Stimulated activated CD8-positive, alpha-beta memory T cell treated with anti-CD3 and anti-CD28 coated beads, Interleukin-7, amount 100 ng/mL, for 24 hours (primary cell): ENCODE measurements at places on chromosomes 13 and 19.

DNA sequence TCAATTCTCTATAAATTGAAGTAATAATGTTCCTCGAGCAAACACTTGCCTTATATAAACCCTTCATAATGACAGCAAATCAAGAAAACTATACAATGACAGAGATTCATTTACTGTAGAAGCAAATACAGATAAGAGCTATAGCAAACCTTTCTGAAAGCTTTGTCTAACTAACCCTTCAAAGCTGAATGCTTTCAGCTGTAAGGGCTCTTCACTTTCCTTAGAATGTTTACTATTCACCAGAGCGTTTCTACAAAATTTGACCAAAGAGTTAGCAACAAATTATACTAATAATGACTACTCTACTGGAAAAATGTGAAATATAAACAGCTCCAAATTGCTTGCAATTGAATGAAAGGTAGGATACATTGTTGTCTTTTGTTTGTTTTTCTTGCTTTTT, 218.1 kb downstream of the SLITRK5 start:
- no peak for DNase-seq

- DNase-seq: no peak
These were observed at the start of gene RASIP1 for GRCh38 chr19:48740164-48740972. Gene RASIP1 (minus strand): TSS chr19:48740610. CDS start chr19:48740282, 328 bp downstream.

DNA sequence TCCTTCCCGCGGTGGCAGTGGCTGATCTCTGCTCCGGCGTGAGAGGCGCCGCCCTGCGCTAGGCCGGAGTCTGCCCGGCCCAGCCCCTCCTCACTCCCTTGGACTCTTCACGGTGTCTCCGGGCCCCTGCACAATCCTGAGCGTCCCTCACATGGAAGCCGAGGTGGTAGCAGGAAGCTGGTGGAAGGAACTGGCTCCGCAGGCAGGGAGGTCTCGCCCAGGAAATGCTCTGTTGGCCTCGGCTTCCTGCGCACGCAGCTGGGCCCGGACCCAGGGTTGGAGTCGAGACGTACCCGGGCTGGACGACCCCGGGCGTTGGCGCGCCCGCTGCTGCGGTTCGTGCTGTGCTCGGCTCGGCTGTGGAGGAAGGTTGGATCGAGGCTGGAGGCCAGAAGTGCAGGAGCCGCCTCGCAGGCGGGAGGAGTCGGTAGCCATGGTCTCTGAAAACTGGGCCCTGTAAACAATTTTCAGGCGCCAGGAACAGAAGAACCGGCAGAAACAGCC, 46.3 kb downstream of the ZNF724 start:
- no peak for DNase-seq

- DNase-seq: no peak
These were observed 207.2 kb downstream of the SPRY2 start for GRCh38 chr13:80133631-80134261.

DNA sequence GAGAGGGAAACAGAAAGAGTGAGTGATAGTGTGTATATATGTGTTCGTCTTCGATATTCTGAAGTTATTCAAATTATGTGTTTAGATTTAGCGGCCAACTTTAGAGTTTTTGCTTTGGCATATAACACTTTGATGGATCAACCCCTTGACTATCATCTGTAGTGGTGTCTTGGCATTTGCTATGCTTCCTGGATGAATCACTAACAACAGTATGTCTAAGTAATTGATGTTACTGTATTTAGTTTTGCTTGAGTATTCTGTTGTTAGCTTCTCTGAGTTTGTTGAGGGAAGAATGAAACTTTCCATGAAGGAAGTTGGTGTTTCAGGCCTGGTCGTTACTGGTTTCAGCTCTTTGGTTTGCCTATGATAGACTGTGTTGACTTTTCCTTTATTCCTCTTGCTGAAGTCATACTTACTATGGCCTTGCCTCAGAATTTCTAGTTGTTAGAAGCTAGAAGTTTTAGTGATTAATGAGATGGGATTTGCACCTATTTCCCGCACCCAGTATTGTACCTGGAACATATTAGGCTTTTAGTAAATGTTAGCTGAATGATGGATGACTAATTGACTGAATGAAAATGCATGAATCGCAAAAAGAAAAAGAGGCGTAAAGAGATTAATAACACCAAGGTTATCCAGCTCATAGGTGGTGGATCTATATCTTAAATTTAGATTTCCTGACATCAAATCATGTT, 20.7 kb downstream of the NDFIP2 start:
- no peak for DNase-seq

DNA sequence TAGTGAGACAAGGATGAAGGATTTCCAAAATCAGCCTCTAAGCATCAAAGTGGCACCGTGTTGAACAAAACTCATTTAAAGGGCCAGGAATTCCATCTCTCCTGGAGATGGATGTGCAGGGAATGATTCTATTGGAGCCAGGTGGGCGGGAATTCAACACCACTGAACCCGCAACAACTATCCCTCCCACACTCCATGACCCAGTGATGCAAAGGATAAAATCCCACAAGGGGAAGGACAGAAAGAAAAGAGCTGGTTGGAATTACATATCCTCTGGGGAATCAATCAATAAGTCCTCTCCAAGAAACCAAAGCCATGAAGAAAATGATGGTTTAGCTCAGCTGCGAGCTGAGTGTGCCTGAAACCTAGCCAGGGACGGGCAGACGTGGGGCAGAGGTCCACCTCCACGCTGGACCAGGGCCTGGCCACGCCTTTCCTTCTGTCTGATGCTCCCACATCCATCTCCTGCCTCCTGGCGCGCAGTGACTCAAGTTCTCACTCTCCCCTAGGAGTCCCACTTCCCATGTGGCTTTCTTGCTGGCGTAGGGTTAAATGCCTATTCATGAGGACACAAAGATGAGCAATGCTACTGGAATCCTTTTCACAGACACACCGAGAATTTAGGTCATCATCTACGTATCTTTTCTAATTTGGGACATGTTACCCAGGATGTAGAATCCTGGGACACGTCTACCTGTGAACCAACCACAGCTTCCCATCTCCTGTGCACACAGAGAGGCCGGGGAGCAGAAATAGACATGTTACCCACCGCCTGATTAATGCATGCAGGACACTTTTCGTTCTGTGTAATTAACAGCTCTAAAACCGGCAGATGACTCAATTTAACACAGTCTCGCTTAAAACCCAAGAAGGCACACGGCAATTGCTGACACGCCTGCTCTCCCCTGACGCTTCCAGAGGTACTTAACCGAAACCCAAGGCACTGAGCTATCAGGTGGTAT, 48.6 kb downstream of the PEPD start:
- DNase-seq: no peak

DNA sequence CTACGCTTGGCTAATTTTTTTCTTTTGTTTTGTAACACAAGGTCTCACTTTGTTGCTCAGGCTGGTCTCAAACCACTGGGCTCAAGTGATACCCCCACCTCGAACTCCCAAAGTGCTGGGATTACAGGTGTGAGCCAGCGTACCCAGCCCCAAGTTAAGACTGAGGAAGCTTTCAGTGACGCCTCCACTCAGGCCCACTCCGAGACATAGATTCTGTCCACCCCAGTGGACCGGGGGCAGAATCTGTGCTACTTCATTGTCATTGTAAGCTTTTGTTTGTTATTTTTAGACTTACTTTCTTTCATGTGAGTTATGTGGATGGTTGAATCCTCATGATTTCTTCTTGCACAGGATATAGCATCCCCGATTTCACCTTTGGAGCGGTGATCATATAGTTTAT, 156.9 kb upstream of the TSHZ3 start:
- DNase-seq: no peak

DNA sequence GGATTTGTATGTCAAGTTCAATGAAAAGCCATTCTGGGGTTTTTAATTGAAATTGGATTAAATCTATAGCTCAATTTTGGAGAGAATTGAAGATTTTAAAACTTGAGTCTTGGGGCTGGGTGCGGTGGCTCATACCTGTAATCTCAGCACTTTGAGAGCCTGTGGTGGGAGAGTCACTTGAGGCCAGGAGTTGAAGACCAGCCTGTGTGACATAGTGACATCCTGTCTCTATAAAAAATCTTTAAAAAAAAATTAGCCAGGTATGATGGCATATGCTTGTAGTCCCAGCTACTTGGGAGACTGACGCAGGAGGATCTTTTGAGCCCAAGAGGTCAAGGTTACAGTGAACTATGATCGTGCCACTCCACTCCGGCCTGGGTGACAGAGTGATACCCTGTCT, 41.2 kb downstream of the VAV1 start:
- no peak for DNase-seq

DNA sequence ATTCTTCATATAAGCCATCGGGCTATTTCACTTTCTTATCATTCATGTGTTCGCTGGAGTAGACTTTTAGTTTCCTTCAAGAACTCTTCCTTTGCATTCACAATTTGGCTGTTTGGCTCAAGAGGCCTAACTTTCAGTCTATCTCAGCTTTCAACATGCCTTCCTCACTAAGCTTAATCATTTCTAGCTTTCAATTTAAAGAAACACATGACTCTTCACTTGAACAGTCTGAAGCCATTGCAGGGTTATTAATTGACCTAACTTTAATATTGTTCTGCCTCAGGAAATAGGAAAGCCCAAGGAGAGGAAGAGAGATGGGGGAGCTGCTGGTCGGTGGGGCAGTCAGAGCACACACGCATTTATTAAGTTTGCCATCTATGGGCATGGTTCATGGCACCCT, 158.1 kb downstream of the SUCLA2 start:
- DNase-seq: no peak

- no peak for DNase-seq
These were observed 12.6 kb downstream of the RTBDN start for GRCh38 chr19:12821761-12822160.

DNA sequence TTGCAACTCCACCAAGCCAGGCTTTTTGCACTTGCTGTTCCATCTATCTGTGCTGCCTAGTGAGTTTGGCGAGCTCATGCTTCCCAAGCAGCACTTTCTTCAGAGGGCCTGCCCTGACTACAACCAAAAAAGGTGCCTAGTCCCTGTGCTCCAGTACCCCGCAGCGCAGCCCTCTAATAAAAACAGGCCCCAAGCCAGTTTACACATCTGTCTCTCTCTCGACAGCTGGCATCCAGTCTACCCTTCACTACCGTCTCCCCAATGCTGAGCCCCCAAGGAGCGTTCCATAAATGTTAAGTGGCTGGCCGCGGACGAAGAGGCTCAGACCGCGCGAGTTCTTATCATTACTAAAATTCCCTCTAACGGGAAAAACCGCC, 512 bp downstream of the MED4 start:
- DNase-seq: no peak

DNA sequence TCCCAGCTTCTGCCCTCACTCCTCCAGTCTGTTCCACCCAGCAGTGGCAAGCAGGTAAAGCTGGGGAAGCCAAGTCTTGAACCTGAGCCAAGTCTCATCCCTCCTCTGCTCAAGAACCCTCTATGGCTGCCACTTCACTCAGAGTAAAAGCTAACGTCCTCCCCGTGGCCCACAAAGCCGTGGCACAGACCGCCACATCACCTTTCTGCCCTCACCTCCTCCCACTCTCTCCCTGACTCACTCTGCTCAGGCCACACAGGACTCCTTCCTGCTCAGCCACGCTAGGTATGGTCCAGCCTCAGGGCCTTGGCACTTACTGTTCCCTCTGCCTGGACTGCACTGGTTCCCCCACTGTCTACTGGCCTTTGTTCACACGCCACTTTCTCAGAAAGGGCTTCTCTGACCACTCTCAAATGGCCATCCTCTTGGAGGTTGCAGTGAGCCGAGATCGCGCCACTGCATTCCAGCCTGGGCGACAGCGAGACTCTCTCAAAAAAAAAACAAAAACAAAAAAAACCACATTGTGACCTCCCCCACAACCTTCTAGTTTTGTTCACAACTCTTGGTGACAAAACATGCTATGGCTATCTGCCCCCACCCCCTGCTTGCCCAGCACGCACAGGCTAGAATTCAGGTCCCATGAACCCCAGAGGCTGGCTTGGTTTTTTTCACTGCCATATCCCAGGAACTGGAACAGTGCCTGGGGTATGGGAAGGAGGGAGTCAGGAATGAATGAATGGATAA, 15.8 kb downstream of the NDUFB7 start:
- DNase-seq: no peak

GRCh38 chr19:52492201-52492993, 35.1 kb upstream of the ZNF808 start:
- no peak for DNase-seq

DNA sequence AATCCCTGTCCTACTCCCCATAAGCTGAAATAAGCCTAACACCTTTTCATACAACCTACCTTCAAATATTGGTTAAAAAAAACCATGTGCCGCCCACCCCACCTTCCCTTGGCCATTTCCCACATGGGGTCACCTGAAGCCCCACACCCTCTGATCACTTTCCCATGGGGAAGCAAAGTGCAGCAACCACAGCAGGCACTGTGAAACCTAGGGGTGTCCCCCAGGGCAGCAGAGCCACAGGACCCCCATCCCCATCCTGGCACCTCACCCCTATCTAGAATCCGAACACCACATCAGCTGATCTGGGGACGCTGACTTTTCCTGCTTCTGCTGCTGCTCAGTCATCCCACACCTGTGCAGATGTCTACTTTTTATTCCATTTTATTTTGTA, 19.9 kb downstream of the CEACAM21 start:
- no peak for DNase-seq

DNA sequence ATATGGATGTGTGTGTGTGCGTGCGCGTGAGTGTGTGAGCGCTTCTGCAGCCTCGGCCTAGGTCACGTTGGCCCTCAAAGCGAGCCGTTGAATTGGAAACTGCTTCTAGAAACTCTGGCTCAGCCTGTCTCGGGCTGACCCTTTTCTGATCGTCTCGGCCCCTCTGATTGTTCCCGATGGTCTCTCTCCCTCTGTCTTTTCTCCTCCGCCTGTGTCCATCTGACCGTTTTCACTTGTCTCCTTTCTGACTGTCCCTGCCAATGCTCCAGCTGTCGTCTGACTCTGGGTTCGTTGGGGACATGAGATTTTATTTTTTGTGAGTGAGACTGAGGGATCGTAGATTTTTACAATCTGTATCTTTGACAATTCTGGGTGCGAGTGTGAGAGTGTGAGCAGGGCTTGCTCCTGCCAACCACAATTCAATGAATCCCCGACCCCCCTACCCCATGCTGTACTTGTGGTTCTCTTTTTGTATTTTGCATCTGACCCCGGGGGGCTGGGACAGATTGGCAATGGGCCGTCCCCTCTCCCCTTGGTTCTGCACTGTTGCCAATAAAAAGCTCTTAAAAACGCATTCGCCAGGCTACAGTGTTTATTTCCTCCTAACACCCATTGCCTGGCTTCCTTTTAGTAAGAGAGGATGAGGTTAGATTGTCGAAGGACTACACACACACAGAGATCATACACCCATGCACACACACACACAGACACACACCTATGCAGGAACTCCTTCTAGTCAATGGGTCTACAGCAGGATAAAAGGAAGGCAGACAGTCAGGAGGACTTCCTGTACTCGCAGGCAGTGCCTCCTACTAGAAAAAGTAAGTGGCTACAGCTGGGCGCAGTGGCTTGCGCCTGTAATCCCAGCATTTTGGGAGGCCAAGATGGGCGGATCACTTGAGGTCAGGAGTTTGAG, 7.1 kb downstream of the FOSB start:
- DNase-seq: no peak
